ENCODE measurements at places on chromosomes 1 and 21. TPM values are rescaled to one million over a fixed set of nuclear protein-coding genes. Genes with fewer than 3 reads are reported as not detected.

DNA sequence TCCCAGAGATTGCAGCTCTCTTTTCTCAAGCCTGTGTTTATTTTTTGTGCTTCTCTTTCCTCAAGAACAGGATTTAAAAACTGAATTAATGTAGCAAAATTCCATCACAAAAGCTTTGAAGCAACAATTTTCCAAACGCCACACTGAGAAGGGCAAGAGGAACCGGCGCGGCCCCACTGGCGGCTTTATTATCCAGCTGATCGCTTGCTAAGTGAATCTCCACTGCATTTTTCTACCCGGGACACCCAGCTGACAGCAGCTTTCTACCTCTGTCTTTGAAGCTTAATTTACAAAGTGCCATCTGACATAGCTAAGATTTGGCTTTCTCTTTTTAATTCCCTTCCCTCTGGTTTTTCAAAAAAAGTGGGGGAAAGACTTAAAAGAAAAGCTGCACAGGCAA, 369.3 kb upstream of the C1orf174 start:
- H3K27me3 ChIP-seq: peaks cover 4% of the 10 kb centered on the region
- H3K27ac ChIP-seq: no peak overlapping the region
- H3K4me3 ChIP-seq: no peak overlapping the region
- H3K4me1 ChIP-seq: no peaks in the 10 kb centered on the region
- DNase-seq: no peak
- H3K36me3 ChIP-seq: peaks cover 4% of the 10 kb centered on the region

GRCh38 chr1:162390396-162391185, 9.1 kb downstream of the C1orf226 start:
- H3K4me1 ChIP-seq: peaks cover 51% of the 10 kb centered on the region
- DNase-seq: no peak
- peaks cover 8% of the 10 kb centered on the region for H3K36me3 ChIP-seq
- no peak overlapping the region for H3K4me3 ChIP-seq

GRCh38 chr1:235852887-235853286, 13.8 kb downstream of the LYST start:
- no peak overlapping the region for H3K4me3 ChIP-seq
- H3K36me3 ChIP-seq: no peaks in the 10 kb centered on the region
- no peaks in the 10 kb centered on the region for H3K27me3 ChIP-seq
- H3K27ac ChIP-seq: no peak overlapping the region
- peaks cover 11% of the 10 kb centered on the region for H3K4me1 ChIP-seq

DNA sequence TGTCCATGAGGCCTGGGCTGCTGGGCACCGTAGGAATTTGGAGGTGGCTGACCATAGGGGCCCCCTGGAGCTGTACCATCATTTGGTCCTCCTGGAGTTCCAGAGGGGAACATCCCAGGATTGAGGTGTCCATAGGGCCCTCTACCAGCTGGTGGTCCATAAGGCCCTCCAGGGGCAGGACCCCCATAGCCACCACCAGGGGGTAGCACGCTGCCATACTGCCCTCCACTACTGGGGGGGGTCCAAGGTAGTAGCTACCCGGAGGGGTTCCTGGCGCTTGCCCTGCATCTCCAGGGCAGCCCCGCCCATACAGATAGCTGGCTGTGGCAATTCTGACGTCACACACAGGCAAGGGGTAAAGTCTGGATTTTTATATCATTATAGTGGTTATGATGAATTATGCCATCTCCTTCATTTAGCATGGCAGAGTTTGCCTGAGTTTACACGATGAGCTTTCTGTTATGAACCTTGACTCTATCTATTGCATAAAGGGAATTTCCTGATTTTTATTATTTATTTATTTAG, 13.2 kb downstream of the MDM4 start:
- no peaks in the 10 kb centered on the region for H3K27me3 ChIP-seq
- H3K4me3 ChIP-seq: no peak overlapping the region
- H3K4me1 ChIP-seq: no peaks in the 10 kb centered on the region
- no peak for DNase-seq
- peaks cover 26% of the 10 kb centered on the region for H3K36me3 ChIP-seq
- no peak overlapping the region for H3K27ac ChIP-seq

DNA sequence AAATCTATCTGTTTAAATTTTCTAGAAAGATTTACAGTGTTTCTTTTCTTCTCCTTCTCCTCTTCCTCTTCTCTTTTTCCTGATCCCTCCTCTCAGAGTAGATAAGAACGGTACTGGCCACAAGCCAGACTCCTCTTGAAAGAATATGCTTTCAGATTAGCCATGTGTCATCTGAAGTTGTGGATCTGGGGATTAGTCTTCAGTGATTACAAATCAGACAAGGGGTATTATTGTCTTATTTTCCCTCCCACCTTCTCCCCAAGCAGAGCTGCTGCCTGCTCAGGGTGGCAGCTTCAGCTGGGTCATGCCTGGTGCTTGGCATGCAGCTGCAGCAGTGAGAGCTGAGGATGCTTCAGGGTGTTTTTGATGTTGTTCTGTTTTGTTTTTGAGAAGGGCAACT, 42.7 kb downstream of the SGIP1 start:
- no peaks in the 10 kb centered on the region for H3K27me3 ChIP-seq
- no peaks in the 10 kb centered on the region for H3K36me3 ChIP-seq
- H3K27ac ChIP-seq: no peak overlapping the region
- no peak for DNase-seq
- H3K4me3 ChIP-seq: no peak overlapping the region

GRCh38 chr1:173137107-173137706, 69.9 kb downstream of the TNFSF4 start:
- no peaks in the 10 kb centered on the region for H3K27me3 ChIP-seq
- H3K4me3 ChIP-seq: no peak overlapping the region
- H3K36me3 ChIP-seq: no peaks in the 10 kb centered on the region
- no peak overlapping the region for H3K27ac ChIP-seq
- H3K4me1 ChIP-seq: no peaks in the 10 kb centered on the region
- no peak for DNase-seq

- no peaks in the 10 kb centered on the region for H3K27me3 ChIP-seq
- no peaks in the 10 kb centered on the region for H3K4me1 ChIP-seq
- H3K36me3 ChIP-seq: no peaks in the 10 kb centered on the region
- no peak overlapping the region for H3K4me3 ChIP-seq
Observed at GRCh38 chr1:89451011-89451410, 73.6 kb upstream of the LRRC8B start.

GRCh38 chr1:218401998-218402785, 57.1 kb downstream of the TGFB2 start:
- H3K4me1 ChIP-seq: peaks cover 12% of the 10 kb centered on the region
- no peak overlapping the region for H3K27ac ChIP-seq
- no peak for DNase-seq
- no peak overlapping the region for H3K4me3 ChIP-seq
- peaks cover 6% of the 10 kb centered on the region for H3K36me3 ChIP-seq

DNA sequence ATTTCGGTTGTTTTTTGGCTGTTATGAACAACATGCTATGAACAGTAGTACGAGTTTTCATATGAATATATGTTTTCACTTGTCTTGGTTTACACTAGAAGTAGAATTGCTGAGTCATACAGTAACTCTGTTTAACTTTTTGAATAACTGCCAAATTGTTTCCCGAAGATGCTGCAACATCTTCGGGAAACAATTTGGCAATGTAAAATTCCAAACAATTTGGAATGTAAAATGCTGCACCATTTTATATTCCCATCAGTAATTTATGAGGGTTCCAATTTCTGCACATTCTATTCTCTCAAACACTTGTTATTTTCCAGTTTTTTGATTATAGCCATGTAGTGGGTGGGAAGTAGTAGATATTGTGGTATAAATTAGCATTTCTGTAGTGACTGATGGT, 11.6 kb downstream of the PCBP3 start:
- no peak for DNase-seq
- H3K27me3 ChIP-seq: no peaks in the 10 kb centered on the region
- no peaks in the 10 kb centered on the region for H3K4me1 ChIP-seq
- no peaks in the 10 kb centered on the region for H3K36me3 ChIP-seq

GRCh38 chr1:8218351-8219092, 99.4 kb upstream of the SLC45A1 start:
- no peaks in the 10 kb centered on the region for H3K36me3 ChIP-seq
- no peak overlapping the region for H3K27ac ChIP-seq
- H3K27me3 ChIP-seq: peaks cover 5% of the 10 kb centered on the region

DNA sequence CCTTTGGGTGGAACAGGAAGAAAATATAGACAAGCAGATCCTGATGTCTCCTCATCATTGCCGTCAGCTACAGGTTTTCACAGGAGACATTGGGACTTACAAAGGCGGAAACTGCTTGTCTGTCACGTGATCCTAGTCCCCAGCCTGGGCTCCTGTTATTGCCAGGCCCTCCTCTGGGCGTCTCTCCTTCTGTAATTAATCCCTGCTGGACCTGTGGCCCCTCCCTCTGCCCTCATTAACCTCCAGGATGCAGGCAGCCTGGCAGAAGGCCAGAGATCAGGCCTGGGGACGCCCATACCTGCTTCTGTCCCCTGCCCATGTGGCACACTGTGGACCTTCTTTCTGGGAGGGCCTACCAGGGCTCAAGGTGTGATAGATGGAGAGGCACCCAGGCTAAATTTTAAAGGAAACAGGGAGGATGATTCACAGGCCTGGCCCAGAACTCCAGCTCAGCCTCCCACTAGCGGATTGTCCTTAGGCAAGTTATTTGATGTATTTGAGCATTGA, 2.4 kb downstream of the S100A5 start:
- no peak overlapping the region for H3K4me3 ChIP-seq
- H3K36me3 ChIP-seq: no peaks in the 10 kb centered on the region
- peaks cover 14% of the 10 kb centered on the region for H3K27me3 ChIP-seq
- H3K4me1 ChIP-seq: peaks cover 15% of the 10 kb centered on the region
- no peak overlapping the region for H3K27ac ChIP-seq

GRCh38 chr1:234538930-234539649, 60.1 kb upstream of the TARBP1 start:
- no peak overlapping the region for H3K4me3 ChIP-seq
- no peak for DNase-seq
- H3K4me1 ChIP-seq: peaks cover 42% of the 10 kb centered on the region
- H3K36me3 ChIP-seq: peaks cover 2% of the 10 kb centered on the region
- H3K27me3 ChIP-seq: peaks cover 12% of the 10 kb centered on the region

- no peak overlapping the region for H3K27ac ChIP-seq
- peaks cover 16% of the 10 kb centered on the region for H3K4me1 ChIP-seq
- no peak for DNase-seq
Observed at GRCh38 chr21:44710294-44710665, 1.1 kb downstream of the TSPEAR start.

GRCh38 chr1:23554127-23554480, 5.2 kb downstream of the ID3 start:
- peak overlapping the region; percentile 89 for H3K27ac ChIP-seq
- DNase-seq: no peak
- H3K4me3 ChIP-seq: peak overlapping the region; percentile 42
- H3K27me3 ChIP-seq: peaks cover 4% of the 10 kb centered on the region
- peaks cover 39% of the 10 kb centered on the region for H3K4me1 ChIP-seq

GRCh38 chr1:159200769-159201168, 3.9 kb upstream of the ACKR1 start:
- peaks cover 6% of the 10 kb centered on the region for H3K36me3 ChIP-seq
- no peak for DNase-seq
- peaks cover 55% of the 10 kb centered on the region for H3K4me1 ChIP-seq
- H3K4me3 ChIP-seq: no peak overlapping the region

DNA sequence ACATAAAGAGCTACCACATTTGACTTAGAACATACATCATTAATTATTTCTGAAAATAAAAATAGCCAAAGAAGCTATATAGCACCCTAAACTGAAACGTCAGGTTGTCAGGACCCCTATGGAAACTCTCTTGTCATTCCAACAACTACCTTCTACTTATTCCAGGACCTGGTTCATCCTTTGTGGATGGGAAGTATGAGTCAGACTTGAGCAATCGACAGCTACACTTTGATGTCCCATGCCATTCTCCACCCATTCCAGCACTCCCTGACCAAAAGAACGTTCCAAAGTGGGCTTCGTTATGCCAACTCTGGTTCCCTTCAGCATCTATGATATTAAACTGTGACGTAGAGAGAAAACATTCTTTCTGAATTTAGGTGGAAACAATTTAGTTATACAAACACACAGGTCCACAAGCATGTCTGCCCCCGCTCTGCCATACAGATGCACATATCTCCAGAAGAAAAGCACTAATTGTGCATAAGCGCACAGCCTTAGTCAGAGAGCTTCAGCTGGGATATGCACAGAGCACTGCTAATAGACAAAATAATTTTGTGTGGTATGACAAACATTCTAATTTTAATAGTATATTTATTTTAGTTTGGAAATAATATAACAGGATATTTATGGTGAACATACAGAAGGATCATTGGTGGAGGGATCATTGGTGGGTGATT, 723.1 kb upstream of the B3GALT2 start:
- no peak for DNase-seq
- no peaks in the 10 kb centered on the region for H3K36me3 ChIP-seq
- H3K27me3 ChIP-seq: no peaks in the 10 kb centered on the region
- no peak overlapping the region for H3K4me3 ChIP-seq

DNA sequence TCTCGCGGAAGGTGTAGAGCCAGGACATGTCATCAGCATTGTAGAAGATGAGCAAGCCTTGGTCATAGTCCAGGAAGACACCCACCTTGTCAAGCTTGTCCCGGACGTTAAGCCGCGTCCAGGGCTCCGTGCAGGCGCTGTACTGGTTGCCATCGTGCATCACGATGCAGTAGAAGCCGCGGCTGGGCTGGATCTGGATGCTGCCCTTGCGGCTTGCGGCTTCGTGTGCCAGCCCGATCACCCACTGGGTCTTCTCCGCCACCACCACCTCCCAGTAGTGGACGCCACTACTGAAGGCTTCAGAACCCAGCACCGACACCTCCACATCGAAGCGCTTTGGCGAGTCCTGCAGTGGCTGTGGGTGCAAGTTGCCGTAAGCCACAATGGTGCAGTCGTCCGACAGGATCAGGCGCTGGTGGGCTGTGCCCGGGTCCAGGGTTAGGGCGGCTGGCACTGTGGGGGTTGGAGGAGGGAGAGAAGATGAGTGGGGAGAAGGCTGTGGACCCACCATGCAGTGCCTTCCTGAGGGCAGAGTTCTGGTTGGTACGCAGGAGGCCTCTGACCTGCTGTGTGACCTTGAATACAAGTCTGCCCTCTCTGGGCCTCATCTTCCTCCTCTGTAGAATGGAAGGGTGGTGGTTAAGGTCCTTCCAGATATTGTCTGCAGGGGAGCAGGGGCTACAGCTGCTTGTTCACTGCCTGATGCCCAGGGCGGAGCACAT, 34.4 kb downstream of the TRIM62 start:
- H3K4me3 ChIP-seq: no peak overlapping the region
- H3K4me1 ChIP-seq: peaks cover under 1% of the 10 kb centered on the region
- H3K27me3 ChIP-seq: peaks cover 9% of the 10 kb centered on the region
- peaks cover 5% of the 10 kb centered on the region for H3K36me3 ChIP-seq

DNA sequence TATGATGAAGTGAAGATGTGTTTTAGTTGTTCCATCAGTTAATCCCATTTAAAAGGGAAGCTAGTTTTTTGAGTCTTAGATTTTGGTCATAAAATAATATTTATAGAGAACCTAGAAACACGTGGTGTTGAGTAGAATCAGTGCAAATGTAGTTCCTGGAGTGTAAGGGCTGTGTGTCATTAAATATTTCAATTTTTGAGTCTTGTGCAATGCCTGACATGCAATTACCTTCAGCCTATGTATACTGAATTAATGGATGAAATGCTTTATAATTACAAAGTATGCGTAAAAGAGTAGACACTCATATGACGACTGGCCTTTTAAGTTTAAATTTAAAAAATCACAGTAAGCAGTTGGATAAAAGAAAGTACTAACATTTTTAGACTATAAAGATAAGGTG, 75.0 kb downstream of the NEK7 start:
- H3K27me3 ChIP-seq: peaks cover 1% of the 10 kb centered on the region
- peaks cover 43% of the 10 kb centered on the region for H3K4me1 ChIP-seq
- no peaks in the 10 kb centered on the region for H3K36me3 ChIP-seq
- DNase-seq: no peak

Gene MIXL1
- 2.4 TPM for total RNA-seq

Gene MX2
- 5.4 TPM for total RNA-seq

Gene RERE
- 115 TPM for total RNA-seq

Gene TRNAU1AP
- 39.6 TPM for total RNA-seq

Gene NTMT2
- total RNA-seq: not detected

All from endothelial cell (in vitro differentiated cells).